Neural crest cell (in vitro differentiated cells): ENCODE measurements at places on chromosomes 1 and 21. TPM values are rescaled to one million over a fixed set of nuclear protein-coding genes. Genes with fewer than 3 reads are reported as not detected.

GRCh38 chr1:226029093-226029496, 30.0 kb upstream of the SDE2 start:
- DNase-seq, result no peak
- no peak overlapping the region for H3K4me3 ChIP-seq
- no peaks in the 10 kb centered on the region for H3K36me3 ChIP-seq
- no peaks in the 10 kb centered on the region for H3K27me3 ChIP-seq

DNA sequence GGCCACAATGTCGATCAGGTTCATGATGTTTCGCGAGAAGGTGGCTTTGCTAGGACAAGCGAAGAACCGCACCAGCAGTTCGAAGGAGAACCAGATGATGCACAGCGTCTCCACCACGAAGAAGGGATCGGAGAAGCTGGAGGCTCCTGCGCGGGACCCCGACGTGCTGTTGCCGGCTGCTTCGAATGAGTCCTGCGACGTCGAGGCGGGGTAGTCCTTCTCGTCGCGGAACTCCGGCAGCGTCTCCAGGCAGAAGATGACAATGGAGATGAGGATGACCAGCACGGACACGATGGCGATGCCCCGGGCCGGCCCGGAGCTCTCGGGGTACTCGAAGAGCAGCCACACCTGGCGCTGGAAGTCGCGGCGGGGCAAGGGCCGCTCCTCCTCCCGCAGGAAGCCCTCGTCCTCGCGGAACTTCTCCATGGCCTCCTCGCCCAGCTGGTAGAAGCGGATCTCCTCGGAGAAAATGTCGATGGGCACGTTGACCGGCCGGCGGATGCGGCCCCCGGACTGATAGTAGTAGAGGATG, 869 bp downstream of the KCNA3 start:
- DNase-seq, result no peak
- H3K27ac ChIP-seq, result no peak overlapping the region
- peaks cover 30% of the 10 kb centered on the region for H3K4me1 ChIP-seq
- peak overlapping the region; percentile 76 for H3K4me3 ChIP-seq
- H3K27me3 ChIP-seq, result peaks cover 81% of the 10 kb centered on the region

The CASQ2 gene
- total RNA-seq, result 0.11 and 0.12 TPM in 2 replicates

The FPGT gene
- total RNA-seq, result 10.2 and 15.6 TPM in 2 replicates

The HPCAL4 gene
- 0.49 and 0.68 TPM in 2 replicates for total RNA-seq
